D721Med (cell line): ENCODE measurements at places on chromosomes 2 and 18.

DNA sequence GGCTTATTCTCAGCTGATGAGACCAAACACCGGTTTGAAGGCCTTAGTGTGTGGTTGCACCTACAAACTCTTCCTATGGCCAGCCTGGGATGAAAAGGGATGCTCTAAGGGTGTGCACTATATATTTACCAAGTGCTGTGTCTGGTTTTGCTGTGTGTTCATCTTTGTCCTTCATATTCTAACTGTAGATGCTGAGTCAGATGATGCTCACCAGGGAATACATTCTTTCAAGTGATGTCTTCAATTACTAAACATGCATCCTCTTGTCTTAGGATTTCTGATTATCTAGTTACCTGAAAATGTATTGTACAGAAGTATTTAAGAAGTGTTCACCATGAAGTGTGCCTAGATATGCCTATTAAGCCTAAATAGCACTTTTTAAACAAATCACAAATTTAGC, 1111.6 kb upstream of the ZEB2 start:
- no peak for DNase-seq

- no peak for DNase-seq
These were observed 564 bp downstream of the LPIN2 start for GRCh38 chr18:3012136-3013023.

DNA sequence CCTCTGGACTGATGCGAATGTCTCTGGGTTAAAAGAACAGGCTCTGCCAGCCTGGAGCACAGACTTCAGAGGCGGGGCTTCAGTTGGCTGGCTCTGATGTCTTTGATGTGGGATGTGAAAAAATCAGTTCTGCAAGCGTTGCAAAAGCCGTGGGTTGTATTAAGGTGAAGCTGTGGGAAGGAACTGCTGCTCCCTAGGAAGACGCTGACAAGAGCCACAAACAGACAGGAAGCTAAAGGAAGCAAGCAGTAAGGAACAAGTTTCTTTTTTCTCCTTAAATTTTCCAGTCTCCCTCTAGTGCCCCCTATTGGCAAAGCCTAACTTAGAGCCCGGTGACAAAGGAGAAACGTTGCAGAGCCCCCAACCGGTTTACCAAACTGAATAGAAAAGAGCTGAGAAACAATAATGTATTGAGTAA, 239.0 kb downstream of the CCDC178 start:
- DNase-seq, result no peak

GRCh38 chr2:127128445-127128904, 21.5 kb upstream of the BIN1 start:
- no peak for DNase-seq

GRCh38 chr18:7383002-7383980, 152.4 kb downstream of the LRRC30 start:
- DNase-seq, result peak; percentile 52

GRCh38 chr2:46298272-46298521, 990 bp downstream of the EPAS1 start:
- no peak for DNase-seq

DNA sequence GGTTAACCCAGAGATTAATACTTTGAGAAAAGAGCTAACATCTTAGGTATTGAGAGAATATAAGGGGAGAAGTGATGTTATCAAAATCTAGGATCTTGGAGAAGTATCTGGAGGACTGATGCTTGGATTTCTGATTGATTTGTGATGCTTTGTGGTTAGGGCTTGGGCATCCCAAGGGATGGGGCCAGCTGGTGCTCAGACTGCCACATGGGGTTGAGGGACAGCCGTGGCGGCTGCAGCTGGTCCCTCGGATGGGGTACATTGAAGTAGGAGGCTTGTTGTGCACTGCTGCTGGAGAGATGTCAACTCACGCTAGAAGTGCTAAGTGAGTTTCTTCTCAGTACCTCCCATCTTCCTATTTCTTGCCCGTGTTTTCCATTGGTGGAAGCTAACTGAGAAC, 22.4 kb downstream of the HRH4 start:
- DNase-seq, result no peak

GRCh38 chr2:133600266-133600928, 32.1 kb upstream of the NCKAP5 start:
- DNase-seq, result no peak

DNA sequence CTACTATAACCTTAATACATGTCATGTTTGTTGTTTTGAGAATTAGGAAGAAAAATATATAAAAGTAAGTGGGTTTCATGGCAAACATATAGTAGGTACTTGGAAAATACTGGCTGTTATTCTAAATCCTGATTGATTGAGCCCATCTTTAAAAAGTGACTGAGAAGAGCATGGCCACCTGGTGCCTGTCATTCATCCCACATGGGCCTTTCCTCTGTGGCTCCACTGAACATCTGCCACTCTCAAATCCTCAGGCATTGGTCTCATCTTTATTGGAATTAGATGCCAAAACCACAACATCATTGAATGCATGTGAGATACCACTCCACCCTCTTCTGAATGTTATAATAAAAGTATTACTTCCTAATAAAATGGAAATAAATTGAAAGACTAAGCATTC, 101.6 kb upstream of the TTN start:
- no peak for DNase-seq

DNA sequence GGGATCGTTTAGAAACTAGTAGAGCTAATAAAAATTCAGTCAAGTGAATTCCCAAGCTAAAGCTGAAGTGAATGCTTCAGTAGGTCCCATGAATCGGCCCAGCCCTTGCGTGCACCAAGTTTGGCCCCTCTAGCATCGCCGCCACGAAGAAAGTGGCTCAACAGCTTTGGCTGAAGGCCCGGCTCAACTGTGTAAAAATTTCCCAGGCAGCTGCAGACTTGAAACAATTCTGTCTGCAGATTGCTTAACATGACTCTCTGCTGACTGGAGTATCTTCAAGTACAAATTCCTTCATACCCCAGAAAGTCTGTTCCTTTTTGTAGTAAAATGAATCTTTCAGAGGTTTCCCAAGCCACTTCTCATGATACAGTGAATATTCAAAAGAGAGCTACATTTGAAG, 32.7 kb downstream of the ALMS1 start:
- DNase-seq, result no peak

- no peak for DNase-seq
These were observed 177.2 kb downstream of the NEDD4L start for GRCh38 chr18:58221060-58221725.

DNA sequence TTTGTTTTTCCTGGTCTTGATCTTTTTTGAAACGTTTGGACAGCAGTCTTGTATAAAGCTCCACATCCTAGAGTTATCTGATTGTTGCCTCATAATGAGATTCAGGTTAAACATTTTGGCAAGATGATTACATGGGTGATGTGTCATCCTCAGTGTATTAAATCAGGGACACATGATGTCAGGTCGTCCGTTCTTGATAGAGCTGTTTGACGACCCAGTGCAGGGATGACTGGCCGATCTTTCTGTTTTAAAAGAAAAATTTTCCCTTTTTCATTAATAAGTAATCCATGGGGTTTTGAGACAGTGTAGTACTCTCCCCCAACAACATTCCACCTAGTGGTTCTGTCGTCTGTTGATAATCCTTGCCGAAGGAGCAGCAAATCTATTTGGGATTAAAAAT, 44.5 kb upstream of the SERPINB2 start:
- DNase-seq, result no peak

DNA sequence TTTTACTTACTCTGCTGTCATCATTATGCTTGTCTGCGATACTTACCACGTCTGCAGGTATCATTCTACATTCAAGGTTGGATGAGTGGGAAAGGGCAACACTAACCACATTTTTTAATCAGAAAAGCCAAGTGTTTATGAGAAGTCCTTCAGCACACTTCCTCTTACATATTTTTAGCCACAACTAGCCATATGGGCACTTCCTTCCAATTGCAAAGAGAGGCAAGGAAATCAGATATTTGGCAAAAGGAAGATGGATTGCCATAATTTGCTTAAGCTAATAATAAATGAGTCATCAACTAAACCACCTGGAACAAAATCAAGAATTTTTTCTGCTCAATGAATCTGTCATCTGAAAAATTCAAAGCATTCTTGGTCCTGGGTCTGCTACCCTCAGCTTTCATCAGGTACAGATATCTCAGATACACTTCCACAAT, 16.7 kb upstream of the MRO start:
- no peak for DNase-seq

DNA sequence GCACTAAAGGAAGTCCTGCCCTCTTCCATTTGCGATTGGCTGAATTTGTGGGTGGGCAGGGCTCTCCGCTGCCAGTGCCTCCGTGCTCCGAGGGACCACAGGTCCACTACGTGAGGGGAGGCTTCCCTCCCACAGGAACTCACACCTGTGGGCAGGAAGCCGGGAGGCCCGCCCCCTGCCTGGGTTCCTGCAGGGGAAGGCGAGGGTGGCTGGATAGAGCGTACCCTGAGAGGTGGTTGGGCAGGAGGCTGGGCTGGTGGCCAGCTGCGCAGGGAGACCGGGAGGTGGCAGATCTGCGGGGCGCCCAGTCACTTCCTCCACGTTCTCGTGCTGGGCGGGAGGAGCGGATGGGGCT, 47.0 kb upstream of the PTH2R start:
- DNase-seq, result no peak

GRCh38 chr2:230924470-230925341, at the start of gene GPR55:
Gene GPR55, minus strand, starts transcription at chr2:230925242. Its CDS starts 14,280 bp downstream, at chr2:230910962.
- DNase-seq, result no peak

- DNase-seq, result no peak
These were observed 457.7 kb downstream of the CBLN2 start for GRCh38 chr18:72086421-72086820.

DNA sequence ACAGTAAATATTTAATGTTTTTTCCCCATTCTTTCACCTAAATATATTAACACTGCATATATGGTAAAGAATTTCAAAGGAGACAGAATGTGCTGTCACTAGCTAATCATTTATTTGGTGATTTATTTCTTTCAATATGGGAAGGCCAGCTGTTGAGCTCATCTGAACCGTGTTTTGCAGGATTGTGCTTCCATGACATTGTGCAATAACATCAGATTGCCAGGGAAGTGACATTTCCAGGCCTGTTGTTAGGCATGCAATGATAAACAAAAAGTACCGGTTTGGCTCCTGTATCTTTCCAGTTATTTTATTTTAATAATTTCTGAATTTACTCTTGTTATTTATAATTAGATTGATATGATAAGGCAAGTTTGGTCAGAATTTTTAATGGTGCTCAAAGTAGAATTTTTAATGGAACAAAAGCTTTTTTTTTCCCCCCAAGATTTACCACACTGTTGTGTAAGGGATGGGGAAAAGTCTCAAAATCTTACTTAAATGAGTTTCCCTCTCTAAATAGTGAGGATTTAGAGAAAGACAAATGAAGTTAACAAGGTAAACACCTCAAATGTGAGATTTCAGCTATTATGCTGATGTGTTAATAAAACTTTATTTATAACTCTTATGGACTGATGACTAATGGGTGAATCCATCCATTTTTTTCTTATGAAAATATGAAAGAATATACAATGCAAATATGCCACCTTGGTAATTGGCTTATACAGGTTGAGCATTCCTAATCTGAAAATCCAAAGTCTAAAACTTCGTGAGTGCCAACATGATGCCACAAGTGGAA, 52.7 kb downstream of the MALT1 start:
- no peak for DNase-seq

DNA sequence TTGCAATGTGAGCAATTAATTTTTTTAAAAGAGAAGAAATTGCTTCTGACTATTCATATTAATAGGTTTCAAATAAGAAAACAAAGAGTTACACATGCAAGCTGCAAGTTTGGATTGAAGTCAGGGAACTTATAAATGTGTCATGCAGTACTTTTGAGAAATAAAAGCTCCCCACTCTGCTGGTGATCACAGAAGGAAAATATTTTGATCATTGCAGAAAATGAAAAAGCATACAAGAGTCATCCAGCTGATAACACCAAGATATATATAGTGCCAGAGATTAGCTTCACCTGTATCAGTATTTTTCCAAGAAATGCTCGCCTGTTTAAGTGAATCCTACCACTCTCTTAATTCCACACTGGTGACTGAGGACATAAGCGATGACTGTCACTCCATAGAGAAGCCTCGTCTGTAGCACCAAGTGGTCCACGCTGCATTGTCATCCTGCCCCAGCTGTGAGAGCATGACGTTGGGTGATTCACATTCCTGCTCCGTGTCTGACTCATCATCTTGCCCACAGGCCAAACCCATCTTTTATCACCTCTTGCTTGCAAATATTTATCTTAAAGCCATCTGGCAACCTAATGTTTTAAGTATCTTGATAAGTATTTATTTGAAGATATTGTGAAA, 178.0 kb downstream of the ASXL3 start:
- no peak for DNase-seq
